ENCODE measurements at places on chromosomes 6 and 20. TPM values are rescaled to one million over a fixed set of nuclear protein-coding genes. Genes with fewer than 3 reads are reported as not detected.

The BAG2 gene
- 6.2 TPM for total RNA-seq

The ABHD16B gene
- not detected for total RNA-seq

The SAMHD1 gene
- total RNA-seq, result 132 TPM

The HLA-DRB1 gene
- total RNA-seq, result 175 TPM

The NUDT3 gene
- total RNA-seq, result 42.7 TPM

The ZC2HC1B gene
- total RNA-seq, result not detected

The MYLK2 gene
- not detected for total RNA-seq

The KIAA1755 gene
- total RNA-seq, result 0.83 TPM

The FOXQ1 gene
- not detected for total RNA-seq

The AK9 gene
- total RNA-seq, result 3.6 TPM
